ENCODE measurements at places on chromosomes 16 and 17.

GRCh38 chr16:12688951-12689850 is 114.5 kb downstream of the CPPED1 start:
- DNase-seq, result no peak

DNA sequence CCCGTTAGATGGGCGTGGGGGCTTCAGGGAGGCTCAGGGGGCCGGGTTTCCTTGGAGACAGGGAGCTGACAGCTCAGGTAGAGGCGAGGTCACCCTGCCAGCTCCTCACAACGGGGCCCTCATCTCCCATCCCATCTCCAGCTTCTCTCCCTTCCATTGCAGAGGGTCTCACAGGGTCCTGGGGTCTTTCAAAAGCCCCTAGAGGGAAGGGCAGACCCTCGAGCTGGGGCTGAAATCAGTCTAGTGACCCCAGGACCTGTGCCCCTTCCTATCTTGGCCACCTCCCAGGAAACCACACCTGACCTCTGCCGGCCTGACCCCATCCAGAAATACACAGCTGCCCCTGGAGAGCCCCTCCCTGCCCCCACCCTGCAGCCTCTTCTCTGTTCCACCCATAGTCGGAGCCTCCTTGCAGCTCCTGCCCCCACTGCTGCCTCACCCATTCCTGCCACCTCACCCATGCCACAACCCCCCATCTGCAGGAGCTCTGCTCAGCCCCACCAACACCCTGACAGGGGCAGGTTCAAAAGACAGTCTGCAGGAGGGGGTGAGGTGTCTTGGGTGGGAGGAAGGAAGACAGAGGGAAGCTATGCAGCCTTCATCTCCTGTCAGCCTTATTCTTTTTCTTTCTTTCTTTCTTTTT is 23.4 kb downstream of the PIK3R5 start:
- no peak for DNase-seq

- no peak for DNase-seq
Observed at GRCh38 chr16:88922114-88922825, 54.7 kb downstream of the CBFA2T3 start.

DNA sequence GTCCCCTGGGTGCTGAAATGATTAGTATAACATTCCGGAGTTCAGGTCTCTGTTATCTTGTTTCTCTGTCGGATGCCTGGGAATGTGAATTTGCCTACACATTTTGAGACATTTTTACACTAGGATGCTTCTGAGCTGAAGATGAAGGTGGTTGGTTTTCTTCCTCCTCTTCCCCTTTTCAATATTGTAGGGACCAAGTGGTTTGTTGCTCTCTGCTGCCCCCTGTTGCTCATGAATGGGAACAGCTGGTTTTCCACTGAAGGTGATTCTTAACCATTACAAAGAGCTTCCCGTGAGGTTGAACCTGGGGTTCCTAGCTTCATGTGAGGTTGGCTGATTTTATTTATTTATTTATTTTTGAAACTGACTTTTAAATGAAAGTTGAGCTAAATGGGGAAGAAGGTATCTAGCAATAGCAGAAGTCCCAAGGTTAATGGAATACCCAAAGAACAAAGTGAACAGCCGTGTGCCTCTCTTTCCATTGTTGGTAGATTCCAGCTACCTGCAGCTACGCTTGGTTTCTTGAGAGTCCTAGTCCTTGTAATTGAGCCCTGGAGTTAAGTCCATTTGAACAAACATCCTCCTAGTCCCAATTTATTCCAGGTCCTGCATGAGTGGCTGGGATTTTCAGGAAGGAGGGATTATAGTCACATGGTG is 983.9 kb upstream of the EEF2KMT start:
- DNase-seq, result no peak

DNA sequence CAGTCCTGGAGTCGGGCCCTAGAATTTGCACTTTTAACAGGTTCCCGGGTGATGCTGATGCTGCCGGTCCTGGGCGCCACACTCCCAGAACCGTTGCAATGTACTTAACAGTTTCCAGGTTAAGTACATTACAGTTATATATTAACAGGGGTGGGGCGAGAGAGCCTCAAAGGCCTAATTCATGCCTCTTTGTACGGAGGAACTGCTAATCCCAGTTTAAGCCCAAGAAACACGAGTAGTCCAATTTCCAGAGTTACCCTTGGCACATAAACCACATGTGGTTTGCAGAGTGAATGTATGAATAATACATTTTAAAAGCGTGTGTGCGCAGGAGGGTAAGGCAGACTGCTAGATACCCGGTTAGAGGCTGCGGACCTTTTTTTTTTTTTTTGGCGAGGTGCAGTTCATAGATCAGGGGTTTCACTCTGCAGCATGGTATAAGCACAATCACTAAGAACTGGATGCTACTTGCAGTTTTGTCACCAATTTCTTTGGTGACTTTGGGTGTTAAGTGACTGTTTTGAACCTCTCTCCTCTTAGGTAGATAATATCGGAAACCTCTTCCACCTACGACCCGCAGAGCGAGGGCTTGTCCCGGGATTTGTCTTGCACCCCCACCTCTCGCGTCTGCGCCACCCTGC is 713 bp downstream of the COX11 start:
- no peak for DNase-seq
